ENCODE measurements at places on chromosomes 13 and 19.

- no peak for DNase-seq
Observed at GRCh38 chr13:62119739-62120700, 704.4 kb upstream of the PCDH20 start.

- DNase-seq = no peak
Observed at GRCh38 chr19:1505991-1506881, 6.6 kb downstream of the ADAMTSL5 start.

DNA sequence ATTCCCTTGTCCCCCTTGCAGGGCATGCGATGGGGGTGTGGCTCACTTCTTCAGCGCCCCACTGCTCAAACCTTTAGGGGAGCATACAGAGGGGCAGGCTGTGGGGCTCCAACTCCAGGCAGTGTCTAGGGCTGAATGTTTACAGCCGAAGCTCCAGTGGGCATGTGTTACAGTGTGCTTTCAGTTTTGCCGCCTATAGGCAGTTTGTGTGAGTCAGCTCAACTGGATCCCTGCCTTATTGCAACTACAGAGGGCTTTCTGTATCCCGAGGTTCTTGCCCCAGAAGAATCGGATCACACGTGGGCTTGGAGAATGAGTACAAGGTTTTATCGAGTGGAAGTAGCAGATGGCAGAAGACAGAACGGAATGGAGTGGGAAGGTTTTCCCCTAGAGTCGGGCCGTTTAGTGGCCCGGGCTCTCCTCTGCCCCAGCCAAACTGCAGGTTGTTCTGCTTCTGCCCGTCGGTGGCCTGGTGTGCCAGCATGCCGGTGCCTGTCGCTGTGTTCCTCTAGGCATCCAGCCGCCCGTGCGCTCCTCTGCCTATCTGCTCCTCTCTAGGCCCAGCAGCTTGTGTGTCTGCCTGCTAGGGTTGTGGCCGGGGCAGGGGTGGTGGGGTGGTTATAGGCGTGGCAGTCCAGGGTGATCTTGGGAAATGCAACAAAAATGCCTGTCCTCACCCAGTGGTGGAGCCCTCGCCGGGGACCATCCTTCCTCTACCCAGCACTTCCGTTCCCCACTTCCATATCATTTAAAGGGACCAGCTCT is 435.9 kb upstream of the SGCG start:
- DNase-seq = no peak

DNA sequence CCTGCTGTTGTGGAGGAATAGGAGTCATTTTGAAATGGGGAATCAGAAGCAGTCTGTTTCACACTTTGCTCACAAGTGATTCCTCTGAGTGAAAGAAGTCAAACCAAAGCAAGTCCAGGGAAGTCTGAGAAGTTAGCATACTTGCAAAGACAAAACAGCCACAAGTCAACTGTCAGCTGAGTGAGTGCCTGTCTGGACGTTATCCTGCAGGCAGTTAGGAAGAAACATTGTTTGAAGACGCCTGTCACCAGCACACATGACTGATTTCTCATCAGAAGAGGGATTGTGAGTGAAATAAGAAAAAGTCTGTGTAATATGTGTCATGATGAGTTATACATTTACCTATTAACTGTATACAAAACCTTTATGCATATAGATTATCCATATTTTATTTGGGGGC is 153.5 kb downstream of the KCNRG start:
- no peak for DNase-seq

DNA sequence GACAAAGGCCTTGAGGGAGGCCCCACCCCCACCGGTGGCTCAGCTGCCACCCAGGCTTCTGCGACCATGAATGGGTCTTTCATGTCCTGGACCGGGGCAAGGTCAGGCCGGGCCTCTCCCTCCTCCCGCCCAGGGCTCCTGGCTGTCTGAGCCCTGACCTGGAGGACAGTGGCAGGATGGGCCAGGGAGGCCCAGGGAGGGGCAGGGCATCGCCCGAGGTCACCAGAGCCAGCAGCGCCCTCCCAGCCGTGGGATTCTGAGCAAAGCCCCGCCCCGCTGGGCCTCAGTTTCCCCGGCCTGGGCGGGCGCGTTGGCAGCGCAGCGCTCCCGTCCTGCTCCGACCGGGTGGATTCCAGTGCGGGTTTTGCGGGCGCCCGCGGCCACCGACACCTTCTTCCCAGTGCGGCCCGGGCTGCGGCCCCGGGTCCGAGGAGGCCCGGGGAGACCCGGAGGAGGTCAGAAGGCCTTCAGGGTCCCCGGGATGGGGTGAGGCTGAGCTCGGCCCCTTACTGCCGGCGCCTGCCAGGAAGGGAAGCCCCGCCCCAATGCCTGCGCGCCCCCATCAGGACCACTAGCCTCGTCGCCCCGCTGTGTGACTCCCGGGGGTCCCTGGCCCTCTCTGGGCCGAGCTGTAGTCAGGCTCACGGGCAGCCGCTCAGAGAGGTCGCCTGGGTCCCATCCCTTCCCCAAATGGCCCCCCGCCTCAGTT is 24.6 kb upstream of the SEMA6B start:
- DNase-seq = peak; percentile 91

DNA sequence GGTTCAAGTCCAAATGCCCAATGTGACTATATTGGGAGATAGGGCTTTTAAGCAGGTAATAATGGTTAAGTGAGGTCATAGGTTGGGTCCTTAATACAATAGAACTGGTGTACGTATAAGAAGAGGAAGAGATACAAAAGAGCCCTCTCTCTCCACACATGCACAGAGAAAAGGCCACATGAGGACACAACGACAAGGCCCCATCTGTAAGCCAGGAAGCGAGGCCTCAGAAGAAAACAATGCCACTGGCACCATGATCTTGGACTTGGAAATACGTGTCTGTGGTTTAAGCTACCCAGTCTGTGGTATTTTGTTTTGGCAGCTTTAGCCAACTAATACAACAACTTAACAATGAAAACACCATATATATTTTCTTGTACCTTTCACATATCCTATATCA is 23.4 kb upstream of the RFC3 start:
- no peak for DNase-seq

DNA sequence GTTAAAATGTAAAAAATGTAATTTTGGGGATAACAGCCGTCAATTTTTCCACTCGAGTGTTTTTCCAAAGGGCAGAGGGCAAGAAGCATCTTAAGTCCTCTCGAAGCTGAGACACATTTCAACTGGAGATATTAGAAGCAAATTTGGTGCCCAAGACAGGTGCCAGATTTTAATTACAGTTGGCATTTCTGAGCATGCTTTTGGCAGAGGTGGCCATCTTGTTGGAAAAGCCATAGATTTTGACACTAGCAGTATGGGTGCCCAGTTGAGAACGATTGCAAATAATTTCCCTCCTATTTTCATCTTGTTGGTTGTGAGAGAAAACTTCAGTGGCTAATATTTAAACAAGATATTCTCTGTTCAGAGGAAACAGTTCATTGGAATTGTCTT is 146.3 kb downstream of the TM9SF2 start:
- DNase-seq = no peak

DNA sequence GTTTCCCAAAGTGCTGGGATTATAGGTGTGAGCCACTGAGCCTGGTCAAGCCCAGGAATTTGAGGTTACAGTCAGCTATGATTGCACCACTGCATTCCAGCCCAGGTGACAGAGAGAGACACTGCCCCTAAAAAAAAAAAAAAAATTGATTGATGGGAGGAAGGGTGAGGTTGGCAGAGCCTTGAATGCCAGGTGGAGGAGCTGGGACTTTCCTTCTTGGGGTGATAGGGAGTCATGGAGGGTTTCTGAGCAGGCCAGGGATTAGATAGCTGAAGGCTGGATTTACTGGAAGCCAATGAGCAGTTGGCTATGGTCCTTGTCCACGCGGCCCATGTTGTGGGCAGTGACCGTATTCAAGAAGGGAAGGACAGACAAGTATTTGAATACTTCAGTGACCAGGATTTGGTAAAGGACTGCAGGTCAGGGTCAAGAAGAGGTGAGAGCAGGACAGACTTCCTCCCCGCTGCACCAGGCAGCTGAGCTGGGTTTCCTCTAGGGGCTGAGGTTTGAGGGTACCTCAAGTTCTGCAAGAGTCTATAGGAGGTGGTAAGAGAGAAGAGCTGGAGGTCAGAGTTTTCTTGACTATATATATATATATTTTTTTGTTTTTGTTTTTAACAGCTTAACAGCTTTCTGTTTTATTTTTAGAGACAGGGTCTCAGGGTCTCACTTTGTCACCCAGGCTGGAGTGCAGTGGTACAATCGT is 6.9 kb upstream of the ICAM4 start:
- DNase-seq = no peak

GRCh38 chr13:46975173-46975572 is 78.3 kb upstream of the HTR2A start:
- DNase-seq = no peak

- DNase-seq = no peak
Observed at GRCh38 chr13:110509971-110510786, 51.3 kb downstream of the RAB20 start.

DNA sequence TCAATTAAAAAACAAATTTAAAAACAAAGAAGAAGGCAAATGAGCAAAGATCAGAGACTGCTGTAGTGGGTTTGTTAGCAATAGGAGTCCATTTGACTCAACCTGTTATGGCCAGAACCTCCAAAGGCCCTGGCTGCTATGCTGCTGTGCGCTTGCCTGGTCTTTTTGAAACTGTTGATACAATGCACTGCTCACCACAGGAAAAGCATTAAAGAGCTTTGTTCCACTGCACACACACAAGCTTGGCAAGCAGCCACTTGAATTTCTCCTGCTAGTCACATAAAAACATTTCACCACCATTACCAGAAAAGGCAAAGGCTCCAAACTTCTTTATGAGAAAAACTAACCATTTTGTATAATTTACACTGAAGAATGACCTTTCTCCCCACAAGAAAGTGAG is 132.2 kb downstream of the FREM2 start:
- DNase-seq = no peak

- no peak for DNase-seq
Observed at GRCh38 chr13:98004107-98004506, 50.6 kb downstream of the IPO5 start.

- DNase-seq = no peak
Observed at GRCh38 chr13:80509264-80509663, 168.3 kb upstream of the SPRY2 start.

DNA sequence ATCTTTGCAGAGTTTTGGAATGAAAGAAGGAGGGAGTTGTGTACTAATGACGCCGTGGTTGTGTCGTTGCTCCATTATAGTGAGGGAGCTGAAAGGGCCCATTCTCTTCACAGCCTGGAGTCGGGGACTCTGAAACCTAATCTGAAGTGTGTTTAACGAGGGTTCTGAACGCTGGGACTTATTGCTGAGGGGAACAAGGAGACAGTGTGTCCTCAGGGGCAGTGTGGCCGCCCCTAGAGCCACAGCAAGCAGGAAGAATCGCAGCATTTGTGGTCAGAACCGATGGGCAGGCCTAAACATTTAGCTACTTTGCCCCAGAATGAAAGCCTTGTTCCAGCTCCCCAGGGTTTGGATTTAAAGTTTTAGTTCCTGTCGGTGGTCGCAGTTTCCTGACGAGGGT is 156.4 kb upstream of the RNF113B start:
- DNase-seq = peak; percentile 35

- DNase-seq = no peak
Observed at GRCh38 chr19:38172001-38172400, 52.0 kb downstream of the DPF1 start.

DNA sequence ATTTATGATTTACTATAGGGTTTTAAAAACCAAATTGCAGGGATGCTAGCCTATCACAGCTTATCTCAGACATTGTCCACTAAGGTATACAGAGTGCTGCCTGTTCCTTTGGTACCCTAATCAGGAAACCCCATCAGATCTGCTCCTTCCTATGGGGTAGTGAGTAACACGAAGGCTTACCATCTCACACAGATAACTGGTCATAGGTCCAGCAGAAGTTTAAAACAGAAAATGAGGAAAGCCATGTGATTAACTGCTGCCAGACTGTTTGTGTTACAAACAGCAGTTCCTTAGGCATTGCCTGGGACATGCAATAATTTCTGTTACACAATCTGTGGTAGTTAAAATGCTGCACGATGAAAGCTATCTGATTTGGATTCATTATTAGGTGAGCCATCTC is 53.5 kb upstream of the ALOX5AP start:
- no peak for DNase-seq

GRCh38 chr13:99221567-99222239 is 21.0 kb downstream of the UBAC2 start:
- DNase-seq = no peak

DNA sequence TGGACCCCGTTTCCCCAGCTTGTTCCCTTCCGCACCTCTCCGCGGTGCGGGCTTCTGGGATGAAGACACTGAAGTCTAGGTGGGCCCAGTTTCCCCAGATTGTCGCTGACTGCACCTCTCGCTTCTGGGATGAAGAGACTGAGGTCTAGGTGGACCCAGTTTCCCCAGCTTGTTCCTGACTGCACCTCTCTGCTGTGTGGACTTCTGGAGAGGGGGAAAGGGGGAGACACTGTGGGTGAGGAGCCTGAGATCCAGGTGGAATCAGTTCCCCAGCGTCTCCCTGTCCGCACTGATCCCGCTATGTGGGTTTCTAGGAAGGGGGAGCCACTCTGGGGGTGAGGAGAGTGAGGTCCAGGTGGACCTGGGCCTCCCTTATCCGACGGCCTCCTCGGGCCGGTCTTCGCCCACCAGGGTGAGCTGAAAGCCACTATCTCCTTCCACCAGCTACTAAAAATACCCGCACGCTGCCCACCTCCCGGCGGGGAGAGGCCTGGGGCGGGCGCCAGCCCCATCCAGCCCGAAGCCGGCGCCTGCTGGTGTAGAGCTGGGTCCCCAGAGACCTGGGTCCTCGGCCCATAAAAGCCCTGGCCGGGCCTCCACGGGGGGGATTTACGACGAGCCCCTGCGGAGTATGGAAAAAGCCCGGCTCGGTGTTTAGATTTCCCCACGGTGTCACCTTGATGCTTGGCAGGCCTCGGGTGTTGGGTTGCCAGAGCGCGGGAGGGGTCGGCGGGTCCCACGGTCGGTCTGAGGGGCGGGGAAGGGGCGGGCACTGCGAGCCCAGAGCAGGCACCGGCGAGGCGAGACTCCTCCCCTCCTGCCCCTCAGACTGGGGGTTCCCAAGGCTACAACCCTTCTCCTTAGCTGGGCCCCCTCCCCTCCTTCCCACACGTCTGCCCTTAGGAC is 10.6 kb downstream of the FUT6 start:
- peak; percentile 84 for DNase-seq

DNA sequence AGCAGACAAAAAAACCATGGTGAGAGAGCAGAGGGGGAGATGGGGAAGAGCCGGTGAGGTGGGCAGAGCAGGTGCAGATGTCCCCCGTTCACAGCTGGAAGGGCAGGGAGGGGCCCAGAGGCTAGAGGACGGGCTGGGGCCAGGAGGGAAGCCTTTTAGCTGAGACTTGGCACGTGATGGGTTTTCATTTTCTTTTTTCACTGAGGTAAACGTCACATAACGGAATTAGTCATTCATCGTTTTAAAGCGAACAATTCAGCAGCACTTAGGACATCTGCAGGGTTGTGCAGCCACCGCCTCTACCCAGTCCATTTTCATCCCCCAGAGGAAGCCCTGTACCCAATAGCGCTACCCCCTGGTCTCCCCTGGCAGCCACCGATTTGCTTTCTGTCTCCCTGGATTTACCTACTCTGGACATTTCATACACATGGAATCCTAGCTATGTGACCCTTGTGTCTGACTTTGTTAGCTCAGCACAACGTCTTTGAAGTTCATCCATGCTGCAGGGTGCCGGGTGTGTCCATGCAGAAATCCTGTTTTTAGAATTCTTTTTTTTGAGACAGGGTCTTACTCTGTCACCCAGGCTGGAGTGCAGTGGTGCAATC is 16.0 kb upstream of the EMC10 start:
- no peak for DNase-seq

- DNase-seq = no peak
Observed at GRCh38 chr19:10920288-10920655, 8.2 kb downstream of the YIPF2 start.

GRCh38 chr13:99956473-99957349 is 14.9 kb downstream of the ZIC5 start:
- peak; percentile 85 for DNase-seq
